HS-27A (cell line): ENCODE measurements at places on chromosomes 6 and 20.
A peak's percentile ranks its signal among the peaks of the same experiment; 100 is the strongest.

DNA sequence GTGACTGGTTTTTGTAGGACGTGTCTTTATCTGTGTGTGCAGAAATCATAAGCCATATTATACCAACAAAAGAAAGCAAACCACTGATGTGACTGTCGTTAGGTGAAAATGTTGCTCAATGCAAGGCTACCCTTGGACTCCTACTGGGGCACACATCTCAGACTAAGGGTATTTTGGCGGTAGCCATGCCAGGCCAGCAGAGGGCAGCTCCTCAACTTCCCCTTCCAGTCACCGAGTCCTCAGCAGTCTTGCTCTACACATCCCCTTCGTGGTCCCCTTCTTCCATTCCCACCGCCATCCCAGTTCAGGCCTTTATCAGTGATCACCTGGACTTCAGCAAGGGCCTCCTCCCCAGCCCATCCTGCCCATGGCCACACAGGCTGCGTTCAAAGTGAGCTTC lies 113.7 kb upstream of the GGTLC1 start:
- no peak for DNase-seq

DNA sequence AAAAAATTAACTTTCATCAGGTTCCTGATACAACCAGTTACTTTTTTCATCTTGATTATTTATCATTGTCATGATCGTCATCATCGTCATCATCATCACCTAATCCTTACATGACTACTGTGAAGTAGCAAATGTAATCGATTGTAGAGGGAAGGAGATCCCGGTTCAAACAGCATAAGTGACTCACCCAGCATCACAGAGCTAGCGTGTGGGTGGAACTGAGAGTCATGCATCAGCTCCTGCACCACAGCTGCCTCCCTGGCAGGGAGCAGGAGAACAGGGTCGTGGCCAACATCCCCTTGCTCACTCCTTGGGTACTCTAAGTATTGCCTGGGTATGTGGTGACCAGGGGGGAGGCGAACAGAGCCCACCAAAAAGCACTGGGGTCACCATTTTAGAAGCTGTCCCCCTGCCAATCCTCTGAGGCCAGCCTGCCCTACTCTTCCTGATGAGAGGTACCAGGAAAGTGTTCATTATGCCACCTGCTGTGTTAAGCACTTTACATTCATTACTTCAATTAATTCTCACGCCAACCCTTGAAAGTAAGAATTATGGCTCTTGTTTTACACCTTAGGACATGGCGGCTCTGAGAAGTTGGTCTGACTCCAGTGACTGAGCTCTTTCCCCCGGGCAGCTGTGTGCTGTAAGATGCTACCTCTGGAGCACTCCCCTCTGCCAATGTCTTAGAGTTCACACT lies 425.2 kb downstream of the CD83 start:
- DNase-seq = no peak

- DNase-seq = no peak
Observed at GRCh38 chr6:162244031-162244430, 483.5 kb downstream of the PRKN start.

- DNase-seq = no peak
Observed at GRCh38 chr6:105793130-105793529, 293.0 kb upstream of the PRDM1 start.

- DNase-seq = peak; percentile 59
Observed at GRCh38 chr6:83867527-83868161, 8.2 kb downstream of the CYB5R4 start.

DNA sequence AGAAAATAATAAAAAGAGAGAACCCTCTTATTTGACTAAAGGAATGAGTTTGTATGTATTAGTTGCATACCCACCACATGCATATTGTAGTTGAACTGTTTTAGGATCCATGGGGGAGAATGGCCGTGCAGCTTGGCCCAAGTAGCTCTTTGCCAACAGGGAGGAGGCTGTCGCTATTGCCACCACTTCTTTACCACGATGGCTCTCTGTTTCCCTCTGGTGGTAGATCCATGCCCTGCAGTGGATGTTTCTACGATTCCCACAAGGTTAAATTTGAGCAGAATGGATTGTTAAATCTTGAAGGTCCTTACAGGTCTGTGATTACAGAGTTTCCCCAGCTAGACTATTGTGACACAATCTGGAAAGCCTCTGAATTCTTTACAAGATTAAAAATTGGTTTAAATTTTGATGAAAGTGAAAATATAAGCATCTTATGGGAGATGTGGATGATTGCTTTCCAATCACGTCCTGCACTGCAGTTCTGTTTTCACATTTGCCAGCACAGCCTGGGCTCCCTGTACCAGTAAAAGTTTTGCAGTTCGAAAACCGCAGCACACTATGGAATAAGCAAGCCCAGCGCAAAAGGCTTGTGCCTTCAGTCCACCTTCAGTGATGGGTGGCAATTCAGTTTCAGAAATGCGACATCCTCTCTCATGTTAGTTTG lies 34.4 kb upstream of the FNDC1 start:
- DNase-seq = peak; percentile 26

- no peak for DNase-seq
Observed at GRCh38 chr6:108293527-108294296, 1.1 kb upstream of the AFG1L start.

GRCh38 chr20:32359633-32360332 lies 1.7 kb downstream of the ASXL1 start:
- DNase-seq = no peak

GRCh38 chr6:111973118-111973761 lies 80.7 kb upstream of the CCN6 start:
- peak; percentile 94 for DNase-seq

- DNase-seq = no peak
Observed at GRCh38 chr6:141874930-141875602, 257.7 kb upstream of the GJE1 start.

GRCh38 chr6:7701212-7701834 lies 24.6 kb upstream of the BMP6 start:
- DNase-seq = no peak

GRCh38 chr6:27759930-27760329 lies 152.3 kb downstream of the OR2B2 start:
- DNase-seq = no peak

GRCh38 chr6:110876170-110876773 lies 1.7 kb downstream of the AMD1 start:
- peak; percentile 79 for DNase-seq

DNA sequence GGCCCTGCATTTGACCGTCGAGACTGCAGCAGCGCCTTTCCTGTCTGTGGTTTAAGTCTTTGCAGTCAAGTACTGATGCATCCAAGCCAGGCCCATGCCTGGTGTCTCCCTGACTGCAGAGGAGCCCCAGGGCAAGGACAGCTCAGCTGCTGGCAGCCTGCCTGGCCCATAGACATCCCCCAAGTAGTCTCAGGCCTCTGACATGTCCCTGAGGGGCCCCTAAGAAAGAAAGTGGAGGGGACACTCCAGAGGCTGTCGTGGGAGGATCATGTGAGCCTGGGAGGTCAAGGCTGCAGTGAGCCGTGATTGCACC lies 18.0 kb downstream of the HRH3 start:
- no peak for DNase-seq
